ENCODE measurements at places on chromosomes 7 and 10.

DNA sequence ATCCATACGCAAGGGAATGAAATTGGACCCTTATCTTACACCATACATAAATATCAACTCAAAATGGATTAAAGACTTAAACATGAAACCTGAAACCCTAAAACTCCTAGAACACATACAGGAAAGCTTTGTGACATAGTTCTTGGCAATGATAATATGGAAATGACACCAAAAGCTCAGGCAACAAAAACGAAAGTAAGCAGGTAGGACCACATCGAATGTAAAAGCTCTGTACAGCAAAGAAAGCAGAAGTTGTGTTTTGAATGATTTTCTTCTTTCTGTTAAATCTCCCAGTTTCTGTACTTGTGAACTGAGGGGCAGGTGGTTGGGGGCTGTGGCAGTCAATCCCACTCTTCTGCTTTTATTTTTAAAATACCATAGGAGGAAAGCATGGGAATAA, 368.4 kb upstream of the PODXL start:
- no peak for DNase-seq

- no peak for DNase-seq
These were observed 116.4 kb downstream of the TSPAN12 start for GRCh38 chr7:120741371-120742042.

- no peak for DNase-seq
These were observed 906.7 kb downstream of the GRID1 start for GRCh38 chr10:85459906-85460305.

- no peak for DNase-seq
These were observed 1.8 kb downstream of the SLK start for GRCh38 chr10:103968441-103969391.

GRCh38 chr7:12715372-12716133, 28.1 kb downstream of the ARL4A start:
- peak; percentile 89 for DNase-seq

DNA sequence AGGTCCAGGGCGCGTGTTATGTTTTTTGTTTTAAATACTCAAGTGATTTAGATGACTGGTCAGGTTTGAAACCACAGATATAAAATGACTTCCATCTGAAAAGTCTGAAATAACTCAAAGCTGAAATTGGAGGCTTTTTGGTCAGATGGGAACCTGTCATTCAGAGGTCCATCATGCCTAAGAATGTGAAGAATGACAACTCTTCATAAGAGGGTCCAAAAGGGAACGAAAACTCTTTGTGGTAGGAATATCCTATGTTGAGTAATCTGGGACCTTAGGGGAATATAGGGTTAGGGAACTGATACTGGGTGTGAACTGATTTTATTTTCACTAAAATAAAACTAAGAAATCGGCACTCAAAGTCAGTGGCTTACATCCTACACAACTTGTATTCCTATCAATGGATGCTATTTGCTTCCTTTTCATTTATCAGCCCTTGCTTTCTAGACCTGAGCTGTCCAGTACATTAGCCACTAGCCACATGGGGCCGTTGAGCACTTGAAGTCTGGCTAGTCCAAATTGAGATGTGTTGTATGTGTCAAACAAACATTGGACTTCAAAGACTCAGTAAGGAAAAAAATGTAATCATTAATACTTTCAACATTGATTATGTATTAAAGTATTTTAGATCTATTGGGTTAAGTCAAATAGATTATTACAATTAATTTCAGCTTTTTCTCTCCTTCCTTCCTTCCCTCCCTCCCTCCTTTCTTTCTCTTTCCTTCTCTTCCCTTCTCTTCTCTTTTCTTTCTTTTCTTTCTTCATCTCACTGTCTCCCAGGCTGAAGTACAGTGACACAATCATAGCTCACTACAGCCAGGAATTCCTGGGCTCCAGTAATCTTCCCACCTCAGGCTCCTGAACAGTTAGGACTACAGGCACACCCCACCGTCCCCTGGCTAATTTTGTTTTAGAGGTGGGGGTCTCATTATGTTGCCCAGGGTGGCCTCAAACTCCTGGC, 56.5 kb upstream of the KDM7A start:
- no peak for DNase-seq

DNA sequence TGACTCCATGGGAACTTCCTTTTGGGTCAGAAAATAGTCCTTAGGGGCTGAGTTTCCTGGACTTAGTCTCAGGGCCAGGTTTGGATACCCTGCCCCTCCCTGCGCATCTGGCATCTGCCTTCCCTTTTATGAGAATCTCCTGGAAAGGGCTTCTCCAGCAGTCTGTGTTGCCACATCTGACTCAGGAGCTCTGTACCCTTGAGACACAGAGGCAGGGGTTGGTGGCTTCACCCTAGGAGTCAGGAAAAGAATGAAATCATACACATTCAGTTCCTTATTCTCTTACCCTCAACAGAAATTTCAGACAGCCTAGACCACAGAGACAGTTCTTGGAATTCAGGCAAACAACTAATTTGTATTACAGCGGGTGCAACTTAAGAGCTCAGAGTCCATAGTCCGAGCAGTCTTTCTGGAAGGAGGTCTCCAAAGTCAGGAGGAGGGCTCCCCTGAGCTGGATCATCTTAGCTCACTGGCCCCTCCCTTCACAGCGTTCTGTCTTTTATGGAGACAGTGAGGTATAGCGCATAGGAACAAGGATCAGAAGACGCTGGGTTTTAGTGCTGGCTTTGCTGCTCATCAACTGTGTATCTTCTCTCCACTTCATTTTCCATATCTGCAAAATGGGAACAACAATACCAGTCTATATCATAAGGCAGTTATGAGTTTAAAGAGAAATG, 3.0 kb upstream of the PLAU start:
- DNase-seq = peak; percentile 75

- DNase-seq = no peak
These were observed 4.5 kb upstream of the MACROH2A2 start for GRCh38 chr10:70048030-70048723.

GRCh38 chr7:45161138-45161537, 3.5 kb downstream of the RAMP3 start:
- DNase-seq = no peak

- no peak for DNase-seq
These were observed 355.9 kb downstream of the SFMBT2 start for GRCh38 chr10:7054915-7055314.

DNA sequence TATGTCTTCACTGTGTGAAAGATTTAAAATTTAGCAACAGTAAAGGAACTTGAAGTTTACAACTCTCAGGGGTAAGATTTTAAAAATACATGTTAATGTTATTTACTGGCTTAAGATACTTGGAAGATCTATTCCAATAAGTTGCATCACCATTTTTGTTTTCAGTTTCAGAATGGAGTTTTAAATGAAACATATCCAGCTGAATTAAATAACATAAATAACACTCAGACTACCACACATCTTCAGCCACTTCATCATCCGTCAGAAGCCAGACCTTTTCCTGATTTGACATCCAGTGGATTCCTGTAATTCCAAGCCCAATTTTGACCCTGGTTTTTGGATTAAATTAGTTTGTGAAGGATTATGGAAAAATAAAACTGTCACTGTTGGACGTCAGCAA, 44.3 kb downstream of the AHR start:
- DNase-seq = peak; percentile 15

DNA sequence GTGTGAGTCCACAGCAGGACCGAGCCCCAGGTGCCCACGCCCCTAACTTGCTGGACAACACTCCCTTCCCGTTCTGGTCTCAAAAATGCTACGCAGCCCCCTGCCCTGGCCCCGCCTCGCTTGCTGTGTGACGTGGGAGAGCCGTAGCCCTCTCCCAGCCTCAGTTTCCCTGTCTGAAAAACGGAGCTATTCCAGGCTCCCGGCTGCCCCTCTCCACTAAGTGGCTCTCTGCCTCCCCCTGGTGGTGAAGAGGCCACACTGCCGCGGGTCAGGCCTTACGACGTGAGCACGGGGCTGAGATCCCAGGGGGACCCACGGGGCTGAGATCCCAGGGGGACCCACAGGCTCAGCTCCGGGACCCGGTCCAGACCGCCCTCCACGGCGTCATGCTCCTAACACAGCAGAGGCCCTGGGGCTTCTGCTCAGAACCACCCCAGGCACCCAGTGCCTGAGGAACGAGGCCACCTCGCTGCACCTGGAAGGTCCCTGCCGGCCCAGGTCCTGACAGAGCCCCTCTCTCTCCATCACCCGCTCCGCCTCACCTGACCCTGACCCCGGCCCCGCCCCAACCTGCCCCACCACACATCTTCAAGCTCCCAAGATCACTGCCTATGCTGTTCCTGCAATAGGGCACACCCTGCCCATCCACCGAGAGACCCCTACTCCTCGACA, 26.7 kb downstream of the MICALL2 start:
- peak; percentile 39 for DNase-seq

DNA sequence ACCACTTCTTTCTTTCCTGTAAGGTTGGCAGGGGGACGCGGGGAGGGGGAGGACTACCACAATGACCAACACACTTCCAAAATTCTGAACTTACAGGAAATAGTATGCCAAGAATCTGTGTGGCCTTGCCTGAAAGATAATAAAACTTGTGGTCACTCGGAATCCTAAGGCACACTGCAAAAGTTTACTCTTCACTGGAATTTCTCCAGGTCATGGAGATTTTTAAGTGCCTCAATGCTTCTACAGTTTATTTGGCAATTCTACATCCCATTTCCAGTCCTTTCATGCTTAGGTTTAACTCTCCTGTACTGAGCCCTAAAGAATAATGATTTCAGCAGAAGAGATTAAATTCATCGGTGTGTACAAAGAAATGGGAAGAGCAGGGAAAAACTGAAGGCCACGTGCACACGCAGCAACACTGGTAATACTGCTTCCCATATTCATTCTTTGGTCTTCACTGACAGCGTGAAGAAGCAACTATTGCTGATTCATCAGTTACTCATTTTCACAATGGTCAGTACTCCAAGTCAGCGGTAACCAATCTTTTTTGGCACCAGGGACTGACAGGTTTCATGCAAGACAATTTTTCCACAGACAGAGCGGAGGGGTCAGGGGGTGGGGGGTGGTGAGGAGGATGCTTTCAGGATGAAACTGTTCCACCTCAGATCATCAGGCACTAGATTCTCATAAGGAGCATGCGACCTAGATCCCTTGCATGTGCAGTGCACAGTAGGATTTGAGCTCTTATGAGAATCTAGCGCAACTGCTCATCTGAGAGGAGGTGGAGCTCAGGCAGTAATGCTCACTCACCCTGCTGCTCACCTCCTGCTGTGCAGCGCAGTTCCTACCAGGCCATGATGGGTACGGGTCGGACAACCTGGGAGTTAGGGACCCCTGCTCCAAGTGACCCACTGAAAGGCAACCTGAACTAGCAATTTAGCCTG, 9.8 kb downstream of the LARP4B start:
- peak; percentile 66 for DNase-seq

- DNase-seq = no peak
These were observed 171.8 kb downstream of the MLLT10 start for GRCh38 chr10:21705828-21706176.

DNA sequence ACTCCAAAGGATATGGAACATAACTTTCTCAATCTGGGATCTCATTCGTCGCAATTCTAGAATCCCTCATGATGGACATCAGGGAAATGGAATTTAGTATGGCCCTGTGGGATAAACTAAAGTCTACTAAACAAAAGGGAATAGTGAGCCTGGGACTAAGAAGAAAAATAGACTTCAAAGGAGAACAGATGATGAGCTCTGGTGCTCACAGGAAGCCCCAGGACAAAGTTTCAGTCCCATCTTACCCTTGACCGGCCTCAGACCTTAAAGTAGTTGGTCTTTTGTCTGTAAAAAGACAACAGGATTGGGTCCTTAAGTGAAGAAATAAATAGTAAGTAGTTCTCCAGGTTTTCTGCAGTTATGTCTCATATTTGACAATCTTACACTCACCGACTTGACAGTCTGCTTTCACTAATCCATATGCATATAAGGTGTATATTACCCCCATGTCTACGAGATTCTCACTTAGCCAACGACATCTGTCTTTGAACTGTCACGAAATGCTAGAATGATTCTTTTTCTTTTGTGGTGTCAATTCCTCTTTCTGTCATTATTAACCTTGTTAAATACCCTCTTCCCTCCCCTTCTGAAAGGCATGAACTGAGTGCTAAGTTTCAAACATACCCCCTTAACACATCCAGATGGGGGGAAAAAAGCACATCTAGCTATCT, 10.9 kb upstream of the IKZF1 start:
- DNase-seq = no peak

DNA sequence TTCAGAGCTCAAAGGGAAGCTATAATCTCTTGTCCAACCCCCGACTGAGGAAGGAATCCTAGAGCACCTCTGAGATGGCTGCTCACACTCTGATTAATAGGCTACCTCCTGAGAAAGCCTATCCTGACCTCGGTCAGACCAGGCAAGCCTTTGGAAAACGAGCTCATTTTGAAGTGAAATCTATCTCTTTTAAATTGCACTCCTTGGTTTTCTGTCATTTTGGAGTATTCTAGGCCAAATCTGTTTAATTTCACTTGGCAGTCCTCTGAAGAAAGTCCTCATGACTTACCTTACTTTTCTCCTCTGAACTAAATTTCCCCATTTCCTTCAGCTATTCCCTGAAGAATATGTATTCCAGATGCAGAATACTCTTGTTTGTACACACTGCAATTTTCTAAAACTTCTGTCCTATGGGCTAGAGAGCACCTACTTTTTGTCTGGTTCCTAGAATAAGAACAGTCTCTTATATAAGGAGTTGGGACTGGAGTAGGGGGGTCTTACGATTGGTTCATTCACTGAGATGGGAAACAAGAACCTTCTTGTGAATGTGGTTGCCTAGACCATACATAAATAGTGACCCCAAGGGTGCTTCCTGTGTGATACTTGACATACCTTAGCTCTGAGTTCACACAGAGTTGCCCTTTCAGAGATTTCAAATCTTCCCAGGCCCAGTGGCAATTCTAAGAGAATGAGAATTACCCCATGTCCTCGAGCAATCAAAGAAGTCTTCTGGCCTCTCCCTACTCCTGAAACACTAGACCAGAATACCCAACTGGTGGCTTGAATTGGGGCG, 31.9 kb upstream of the HPS1 start:
- DNase-seq = peak; percentile 31

DNA sequence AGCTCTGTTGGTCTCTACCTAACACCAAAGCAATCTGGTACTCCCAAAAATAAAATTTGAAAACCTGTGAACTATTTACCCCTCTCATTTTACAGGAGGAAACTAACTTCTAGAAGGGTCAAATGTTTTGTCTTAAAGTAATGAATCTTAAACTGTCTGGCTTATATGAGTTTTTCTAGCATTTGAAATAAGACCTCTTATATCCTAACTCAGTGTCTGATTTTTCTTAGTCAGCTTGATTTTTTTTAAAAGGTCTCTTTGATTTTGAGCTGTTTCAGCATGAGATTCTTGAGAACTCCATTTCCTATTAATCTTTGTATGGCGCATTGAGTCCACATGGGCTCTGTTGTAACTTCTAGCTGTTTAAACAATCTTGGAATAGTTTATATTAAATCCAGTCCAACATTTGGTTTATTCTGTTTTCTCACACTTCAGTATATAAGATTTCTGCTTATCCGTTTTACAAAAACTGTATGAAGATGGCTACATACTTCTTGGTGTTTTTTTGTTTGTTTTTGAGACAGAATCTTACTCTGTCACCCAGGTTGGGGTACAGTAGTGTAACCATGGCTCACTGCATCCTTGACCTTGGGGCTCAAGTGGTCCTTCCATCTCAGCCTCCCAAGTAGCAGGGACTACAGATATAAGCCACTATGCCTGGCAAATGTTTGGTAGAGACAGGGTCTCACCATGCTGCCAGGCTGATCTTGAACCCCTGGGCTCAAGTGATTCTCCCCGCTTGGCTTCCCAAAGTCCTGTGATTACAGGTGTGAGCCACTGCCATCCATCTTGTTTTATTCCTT, 91.1 kb downstream of the PPP1R9A start:
- DNase-seq = no peak

- peak; percentile 72 for DNase-seq
These were observed 65.2 kb downstream of the AOAH start for GRCh38 chr7:36659172-36659516.

GRCh38 chr10:80429521-80429973, 21.2 kb downstream of the PRXL2A start:
- no peak for DNase-seq
